Aortic smooth muscle cell (primary cell): ENCODE measurements at places on chromosomes 7 and 10. TPM values are rescaled to one million over a fixed set of nuclear protein-coding genes. Genes with fewer than 3 reads are reported as not detected.

Gene GRK5
- 47.0 and 66.5 TPM in 2 replicates for total RNA-seq

Gene ABCB1
- total RNA-seq = 1.3 and 3.9 TPM in 2 replicates

Gene ASB15
- total RNA-seq = not detected in 2 replicates

Gene CD36
- under 0.01 and 0.13 TPM in 2 replicates for total RNA-seq
